ENCODE measurements at places on chromosomes 2 and 18.

- DNase-seq: no peak
Observed at GRCh38 chr2:190023860-190024259, 38.7 kb downstream of the MSTN start.

- no peak for DNase-seq
Observed at GRCh38 chr2:29519338-29519925, 402.0 kb downstream of the ALK start.

- DNase-seq: no peak
Observed at GRCh38 chr2:53498210-53498609, 269.4 kb upstream of the CHAC2 start.

GRCh38 chr18:58397385-58398132 lies 231.3 kb downstream of the ALPK2 start:
- no peak for DNase-seq

DNA sequence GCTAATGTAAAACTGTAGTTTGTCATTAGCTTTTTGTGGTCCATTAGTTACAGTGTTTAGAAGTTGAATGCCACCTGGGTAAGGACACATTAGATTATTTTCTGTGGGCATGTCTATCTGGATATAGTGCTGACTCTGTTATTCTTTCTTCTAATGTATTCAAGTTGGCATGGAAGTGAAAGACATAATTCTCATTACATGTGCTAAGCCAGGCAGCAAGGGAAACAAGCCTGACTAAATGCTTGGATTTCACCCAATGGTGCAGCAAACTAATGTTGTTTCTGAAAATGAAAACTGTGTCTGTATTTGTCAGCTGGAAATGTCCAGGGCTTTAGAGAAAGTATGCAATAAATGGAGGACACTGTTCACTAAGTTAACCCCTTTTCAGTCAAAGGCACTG lies 100.7 kb downstream of the NUP35 start:
- no peak for DNase-seq

DNA sequence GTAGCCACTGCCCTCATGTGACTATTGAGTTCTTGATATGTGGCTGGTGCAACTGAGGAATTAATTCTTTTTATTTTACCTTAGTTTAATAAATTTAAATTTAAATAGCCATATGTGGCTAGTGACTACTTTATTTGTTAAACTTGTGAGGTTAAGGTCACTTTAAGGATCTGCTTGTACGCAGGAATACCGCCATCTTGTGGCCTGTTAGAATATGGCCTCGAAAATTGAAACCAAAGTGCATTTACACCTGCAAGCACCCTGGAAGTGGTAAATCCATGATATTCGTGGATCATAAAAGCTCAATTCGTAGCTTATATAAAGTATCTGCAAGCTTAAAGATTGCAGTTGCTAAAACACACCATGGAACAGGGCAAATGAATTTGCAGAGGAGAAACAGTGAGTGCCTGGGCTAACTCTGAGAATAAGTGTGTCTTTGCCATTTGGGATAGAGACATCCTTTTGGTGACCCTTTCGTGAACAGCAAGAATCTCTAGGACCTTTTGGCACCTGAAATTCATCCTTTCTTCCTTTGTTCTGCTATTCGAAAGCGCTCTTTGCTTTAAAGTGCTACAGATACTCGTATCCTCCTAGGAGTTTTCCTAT lies 59.9 kb upstream of the REG3A start:
- no peak for DNase-seq

DNA sequence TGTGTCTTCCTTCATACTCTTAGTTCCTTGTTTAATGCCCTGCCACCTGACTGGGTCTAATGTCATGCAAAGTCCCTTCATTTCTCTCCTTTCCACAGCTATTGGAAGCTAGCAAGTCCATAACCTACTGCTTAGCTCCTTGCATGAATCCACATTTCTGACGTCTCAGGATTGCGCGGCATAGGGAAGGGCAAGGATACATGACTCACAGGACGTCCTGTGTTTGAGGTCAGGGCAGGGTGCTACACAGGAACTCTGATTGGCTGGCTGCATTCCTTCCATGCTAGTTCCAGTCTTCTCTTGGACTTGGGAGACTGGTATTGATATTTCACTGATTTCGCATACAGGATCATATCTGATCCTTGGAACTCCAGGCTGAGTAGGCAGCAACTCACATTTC lies 137.9 kb downstream of the CDH2 start:
- DNase-seq: no peak

DNA sequence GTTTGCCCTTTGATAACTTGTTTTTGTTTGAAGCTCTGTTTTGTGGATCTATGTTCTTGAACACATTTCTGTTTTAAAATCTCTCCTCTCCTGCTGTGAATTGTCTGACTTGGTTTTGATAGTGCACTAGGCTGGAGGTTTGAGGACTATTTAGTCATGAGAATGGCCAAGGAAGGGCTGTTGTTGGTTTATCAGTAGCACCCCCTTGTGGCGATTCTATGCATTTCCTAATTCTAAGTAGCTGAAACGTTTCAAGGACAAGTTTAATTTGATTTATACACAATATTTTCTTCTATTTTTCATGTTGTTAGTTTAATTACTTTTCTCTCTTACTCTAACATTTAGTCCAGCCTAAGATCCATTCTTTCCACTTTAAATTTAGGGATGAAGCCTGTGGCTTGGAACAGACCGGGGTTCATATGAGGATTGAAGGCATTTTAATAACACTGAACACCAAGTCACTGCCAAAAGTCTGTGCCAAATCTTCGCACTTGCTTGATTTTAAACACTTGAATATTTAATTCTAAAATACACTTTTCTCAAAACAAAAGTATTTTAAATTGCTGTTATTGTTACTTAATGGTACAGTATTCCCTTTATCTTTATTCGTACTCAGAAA lies 166.0 kb downstream of the SOCS6 start:
- DNase-seq: peak; percentile 3

DNA sequence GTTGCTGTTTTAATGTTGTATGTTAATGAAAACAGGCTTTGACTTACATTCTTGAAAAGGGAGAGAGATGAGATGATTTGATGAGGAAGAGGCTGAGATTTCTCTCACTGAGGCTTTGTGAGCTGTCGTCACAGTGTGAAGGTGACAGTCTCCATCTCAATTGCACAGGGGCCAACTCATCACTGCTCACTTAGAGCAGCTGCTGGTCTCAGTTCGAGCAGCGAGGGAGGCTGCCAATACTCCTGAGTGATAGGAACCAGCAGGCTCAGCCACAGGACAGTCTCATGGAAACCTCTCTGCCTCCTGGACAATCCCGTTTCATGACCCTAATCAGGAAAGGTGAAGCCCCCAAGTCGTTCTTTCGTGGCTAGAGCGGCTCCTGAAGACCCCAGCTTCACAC lies 170.7 kb upstream of the SOX11 start:
- no peak for DNase-seq

GRCh38 chr2:4862031-4862430 lies 830.2 kb upstream of the SOX11 start:
- no peak for DNase-seq

- no peak for DNase-seq
Observed at GRCh38 chr18:59768409-59768808, 71.2 kb upstream of the CCBE1 start.

DNA sequence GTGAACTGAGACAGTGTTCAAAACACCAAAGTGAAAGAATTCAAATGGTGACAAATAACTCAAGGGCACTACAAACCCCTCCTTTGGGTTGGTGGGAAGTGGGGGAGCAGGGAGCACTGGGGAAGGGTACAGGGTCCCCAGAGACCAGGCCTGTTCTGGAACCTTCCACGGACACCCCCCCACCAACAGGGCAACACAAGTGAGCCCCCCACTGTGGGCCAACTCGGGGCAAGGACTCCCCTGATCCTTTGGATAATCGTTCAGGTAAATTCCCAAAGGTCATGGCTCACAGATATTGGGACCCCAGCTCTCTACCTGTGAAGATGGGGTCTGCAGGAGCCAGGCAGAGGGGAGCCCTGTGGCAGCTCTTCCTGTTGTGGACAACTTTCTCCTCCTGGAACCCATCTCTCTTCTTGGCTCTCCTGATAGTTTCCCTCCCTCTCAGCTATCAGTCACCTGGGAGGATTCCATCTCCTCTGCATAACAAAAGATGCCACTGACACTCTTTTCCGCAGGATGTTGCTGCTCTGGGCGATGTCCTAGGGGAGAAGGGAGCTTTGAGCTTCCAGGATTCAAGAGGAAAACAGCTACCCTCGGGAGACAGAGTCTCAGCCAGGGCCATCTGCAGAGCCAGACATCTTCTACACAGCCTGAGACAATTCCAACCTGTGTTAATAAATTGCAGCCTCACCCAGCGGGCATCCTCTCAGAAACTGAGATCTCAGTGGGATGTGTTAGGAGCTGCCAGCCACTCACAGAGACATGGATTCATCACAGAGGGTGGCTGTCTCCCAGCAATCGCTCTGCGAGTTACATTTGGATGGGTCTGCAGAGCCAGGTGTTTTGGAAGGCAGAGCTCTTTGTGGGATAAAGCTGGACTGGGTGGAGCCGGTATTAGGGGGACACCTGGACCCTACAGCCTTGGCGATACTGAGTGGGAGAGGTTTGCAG lies 35.4 kb downstream of the MBP start:
- no peak for DNase-seq

GRCh38 chr2:126269911-126270310 lies 386.0 kb upstream of the GYPC start:
- no peak for DNase-seq

DNA sequence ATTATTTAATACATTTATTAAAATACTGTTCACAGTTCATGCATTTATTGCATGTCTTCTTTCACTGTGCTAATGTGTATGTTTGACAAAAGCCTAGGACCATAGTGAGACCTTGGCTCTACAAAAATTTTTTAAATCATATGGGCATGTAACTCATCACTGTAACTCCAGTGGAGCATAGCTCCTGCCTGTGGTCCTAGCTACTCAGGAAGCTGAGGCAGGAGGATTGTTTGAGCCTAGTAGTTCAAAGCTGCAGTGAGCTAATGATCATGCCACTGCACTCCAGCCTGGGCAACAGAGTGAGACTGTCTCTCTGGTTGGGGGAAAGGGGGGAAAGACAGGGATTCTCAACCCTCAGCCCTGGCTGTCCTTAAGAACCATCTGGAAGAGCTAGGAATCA lies 137.8 kb downstream of the PRKCE start:
- no peak for DNase-seq
